ENCODE measurements at places on chromosomes 7 and 10.

- DNase-seq: no peak
Observed at GRCh38 chr10:72291019-72291532, 17.4 kb downstream of the DDIT4 start.

DNA sequence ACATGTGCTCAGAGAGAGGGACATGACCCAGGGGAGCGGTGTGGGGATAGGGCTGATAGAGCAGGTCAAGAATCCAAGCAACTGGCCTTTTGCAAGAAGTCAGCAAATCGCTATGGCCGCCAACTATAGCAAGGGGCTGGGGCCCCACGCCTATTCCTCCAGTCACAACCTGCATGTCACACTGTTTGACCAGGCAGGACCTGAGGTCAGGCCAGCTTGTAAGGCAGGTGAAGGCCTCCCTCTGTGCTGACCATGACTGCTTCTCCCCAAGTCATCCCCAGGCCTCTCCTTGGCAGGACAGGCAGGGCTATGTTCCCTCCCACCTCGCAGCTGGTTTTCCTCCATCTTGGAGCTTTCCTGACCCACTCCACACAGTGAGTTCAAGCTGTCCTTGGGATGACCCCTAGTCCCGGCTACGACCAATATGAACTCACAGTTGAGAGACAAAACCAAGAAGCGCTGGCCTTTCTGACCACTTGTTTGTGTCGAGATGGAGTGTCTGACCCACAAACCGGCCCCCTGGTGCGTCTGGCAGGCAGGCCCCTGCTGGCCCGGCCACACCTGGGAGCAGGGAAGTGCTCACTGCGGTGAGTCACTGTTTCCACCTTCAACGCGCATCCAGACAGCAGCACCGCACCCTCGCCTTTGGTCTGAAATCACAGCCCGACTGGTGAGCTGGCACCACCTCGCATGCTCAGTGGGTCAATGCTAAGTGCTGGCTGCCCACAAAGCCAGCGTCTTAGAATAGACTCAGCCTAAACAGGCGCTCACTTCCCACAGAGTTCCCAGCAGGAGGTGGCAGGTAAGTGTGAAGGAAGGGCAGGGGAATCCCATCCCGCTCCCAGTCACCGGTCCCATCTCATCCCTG, 81.4 kb downstream of the VWA2 start:
- no peak for DNase-seq

DNA sequence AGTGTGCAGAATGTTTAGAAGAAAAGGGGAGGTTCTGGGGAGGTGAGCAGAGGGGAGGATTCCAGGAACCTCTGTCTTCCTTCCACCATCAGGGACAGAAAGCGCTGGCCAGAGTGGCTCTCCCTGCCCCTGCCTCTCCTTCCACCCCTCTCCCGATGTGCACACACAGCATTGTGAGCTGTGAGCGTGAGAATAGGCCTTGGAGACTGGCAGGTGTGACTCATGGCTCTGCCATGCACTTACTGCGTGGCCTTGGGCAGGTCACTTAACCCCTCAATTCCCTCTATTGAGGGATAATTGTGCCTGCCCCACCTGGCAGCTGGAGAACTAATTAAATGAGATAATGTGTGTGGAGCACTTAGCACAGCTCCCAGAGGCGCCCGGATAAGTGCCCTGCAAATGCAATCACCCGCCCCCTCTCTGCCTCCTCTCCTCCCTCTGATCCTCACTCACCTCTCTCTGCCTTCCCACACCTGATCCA, 115.4 kb downstream of the ZMIZ1 start:
- DNase-seq: no peak

DNA sequence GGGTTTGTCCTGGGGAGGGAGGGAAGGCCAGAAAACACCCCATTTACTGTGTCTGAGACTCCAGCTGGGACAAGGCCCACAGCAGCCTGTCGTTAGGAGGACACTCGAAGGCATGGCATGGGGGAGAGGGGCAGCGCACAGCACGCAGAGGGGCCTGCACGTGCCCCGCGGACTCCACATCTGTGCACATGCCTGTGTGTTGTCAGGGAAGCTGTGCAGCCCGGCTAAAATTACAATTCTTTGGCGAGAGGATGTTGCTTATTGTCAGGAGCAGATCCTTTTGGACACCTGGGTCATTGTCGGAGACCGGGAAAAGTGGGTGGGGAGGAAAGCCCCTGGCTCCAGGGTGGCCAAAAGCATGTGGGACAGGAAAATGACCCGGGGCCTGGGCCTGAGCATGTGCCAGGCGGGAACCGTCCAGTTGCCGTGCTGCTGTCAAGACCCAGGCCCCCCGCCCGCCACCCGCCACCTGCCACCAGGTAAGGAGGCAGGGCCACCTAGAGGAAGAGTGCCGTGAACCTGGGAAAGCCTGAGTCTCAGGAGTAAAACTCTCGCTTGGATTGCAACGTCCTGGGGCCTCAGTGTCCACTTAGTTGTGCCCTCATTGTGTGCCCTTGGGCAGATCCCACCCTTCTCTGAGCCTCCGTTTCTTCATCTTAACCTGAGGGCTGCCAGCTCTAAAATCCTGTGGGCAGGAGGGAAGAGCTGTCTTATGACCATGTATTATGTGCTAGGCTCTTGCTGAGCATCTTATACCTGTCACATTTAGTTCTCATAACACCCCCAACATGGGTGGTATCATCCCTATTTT, 7.2 kb downstream of the VSIR start:
- no peak for DNase-seq

DNA sequence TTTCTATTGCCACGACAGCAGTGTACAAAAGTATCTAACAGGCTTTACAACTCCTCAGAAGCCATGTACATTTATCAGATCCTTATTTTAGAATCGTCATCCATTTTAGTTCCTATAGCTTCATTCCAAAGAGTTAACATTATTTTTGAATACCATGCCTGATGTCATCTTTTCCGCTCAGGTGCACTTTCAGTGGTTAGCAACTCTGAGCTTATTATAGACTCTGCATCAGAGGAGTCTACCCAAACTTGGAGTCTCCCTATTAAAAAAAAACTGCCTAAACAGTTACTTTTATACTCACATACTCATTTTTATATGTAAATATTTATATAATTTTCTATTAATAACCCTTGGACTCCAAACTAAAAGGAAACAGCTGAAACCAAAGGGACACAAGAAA, 31.6 kb upstream of the PRSS37 start:
- no peak for DNase-seq

All from effector CD4-positive, alpha-beta T cell (primary cell).